ENCODE measurements at places on chromosomes 4 and X.

GRCh38 chr4:127623797-127624083 lies 9.0 kb upstream of the INTU start:
- peak; percentile 32 for DNase-seq

GRCh38 chrX:65451663-65452062 lies 82.9 kb downstream of the LAS1L start:
- no peak for DNase-seq

DNA sequence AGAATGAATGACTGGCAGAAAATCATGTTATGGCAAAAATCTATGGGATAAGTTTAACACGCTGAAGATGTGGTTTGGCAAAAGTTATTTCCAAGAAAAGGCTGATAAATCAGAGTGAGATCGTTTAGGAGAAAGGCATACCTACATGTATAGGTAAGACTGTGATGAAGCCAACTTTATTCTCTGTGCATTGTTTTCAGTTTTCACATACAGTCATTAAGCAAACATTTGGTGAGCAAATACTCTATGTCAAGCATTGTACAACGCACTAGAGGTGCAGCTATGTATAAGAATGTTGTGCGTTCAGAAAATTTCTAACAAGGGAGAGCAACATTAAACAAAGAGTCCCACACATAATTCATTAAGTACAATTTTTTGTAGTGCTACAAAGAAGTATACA lies 121.7 kb downstream of the TEX13A start:
- no peak for DNase-seq

DNA sequence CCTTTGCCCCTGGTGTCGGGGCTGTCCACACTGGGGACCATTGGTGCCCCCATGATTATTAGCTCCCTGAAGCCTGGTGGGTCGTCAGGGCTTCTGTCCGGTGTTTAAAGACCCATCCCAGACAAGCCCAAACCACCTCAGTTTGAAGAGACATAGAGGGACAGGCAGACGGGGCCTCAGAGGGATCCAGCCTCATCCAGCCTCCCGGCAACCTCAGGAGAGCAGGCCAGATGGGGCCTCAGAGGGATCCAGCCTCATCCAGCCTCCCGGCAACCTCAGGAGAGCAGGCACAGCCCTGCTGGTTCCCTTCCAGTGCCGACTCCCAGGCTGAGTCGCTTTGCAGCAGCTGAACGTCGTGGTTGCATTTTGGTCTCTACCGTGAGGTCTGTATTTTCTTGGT lies 32.1 kb downstream of the PIGG start:
- DNase-seq: no peak

DNA sequence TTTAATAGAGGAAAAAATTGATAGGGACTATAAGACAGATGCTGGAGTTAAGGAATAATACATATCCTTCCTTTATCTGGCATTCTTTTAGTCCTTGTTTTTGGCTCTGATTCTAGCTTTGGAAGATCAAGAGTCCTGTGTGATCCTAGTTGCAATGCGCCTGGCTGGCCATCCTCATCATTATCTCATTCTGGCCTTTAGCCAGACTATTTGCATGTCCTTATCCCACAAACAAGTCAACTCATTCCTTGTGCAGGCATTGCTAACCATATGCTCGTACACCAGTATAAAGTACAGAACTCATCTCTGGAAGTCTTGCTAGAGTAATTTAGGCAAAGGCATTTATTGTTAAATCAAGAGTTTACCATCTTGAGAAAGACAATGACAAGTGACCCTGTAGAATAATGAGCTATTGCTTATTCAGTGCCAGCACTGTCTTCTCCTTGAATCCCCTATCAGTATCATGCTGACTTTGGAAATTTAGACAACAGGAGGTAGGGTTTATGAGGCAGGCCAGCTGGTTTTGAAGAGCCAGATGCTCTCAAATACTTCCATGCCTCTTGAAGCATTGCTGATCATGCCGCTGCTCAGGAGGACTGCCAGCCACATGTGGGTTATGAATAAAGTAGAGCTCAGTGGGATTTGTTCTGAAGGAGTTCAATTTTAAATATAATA lies 1730.3 kb upstream of the TENM3 start:
- DNase-seq: no peak

DNA sequence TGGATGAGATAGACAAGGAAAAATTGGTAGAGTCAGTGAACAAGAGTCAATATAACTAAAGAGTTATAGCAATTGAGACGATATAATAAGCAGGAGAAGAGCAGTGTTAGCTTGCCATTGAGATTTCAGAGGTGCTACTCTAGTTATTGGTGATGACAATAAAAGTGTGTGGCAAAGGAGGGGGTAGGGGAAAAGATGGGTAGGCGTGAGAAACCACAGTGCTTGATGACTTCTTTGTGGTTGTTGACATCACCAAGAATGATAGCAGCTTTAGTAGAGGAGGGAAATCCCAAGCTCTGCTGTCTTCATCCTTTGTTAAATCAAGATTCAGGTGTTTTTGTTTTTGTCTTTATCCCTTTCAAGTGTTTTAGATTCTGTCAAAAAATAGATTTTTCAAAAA lies 179.9 kb upstream of the PPP3CA start:
- DNase-seq: no peak

DNA sequence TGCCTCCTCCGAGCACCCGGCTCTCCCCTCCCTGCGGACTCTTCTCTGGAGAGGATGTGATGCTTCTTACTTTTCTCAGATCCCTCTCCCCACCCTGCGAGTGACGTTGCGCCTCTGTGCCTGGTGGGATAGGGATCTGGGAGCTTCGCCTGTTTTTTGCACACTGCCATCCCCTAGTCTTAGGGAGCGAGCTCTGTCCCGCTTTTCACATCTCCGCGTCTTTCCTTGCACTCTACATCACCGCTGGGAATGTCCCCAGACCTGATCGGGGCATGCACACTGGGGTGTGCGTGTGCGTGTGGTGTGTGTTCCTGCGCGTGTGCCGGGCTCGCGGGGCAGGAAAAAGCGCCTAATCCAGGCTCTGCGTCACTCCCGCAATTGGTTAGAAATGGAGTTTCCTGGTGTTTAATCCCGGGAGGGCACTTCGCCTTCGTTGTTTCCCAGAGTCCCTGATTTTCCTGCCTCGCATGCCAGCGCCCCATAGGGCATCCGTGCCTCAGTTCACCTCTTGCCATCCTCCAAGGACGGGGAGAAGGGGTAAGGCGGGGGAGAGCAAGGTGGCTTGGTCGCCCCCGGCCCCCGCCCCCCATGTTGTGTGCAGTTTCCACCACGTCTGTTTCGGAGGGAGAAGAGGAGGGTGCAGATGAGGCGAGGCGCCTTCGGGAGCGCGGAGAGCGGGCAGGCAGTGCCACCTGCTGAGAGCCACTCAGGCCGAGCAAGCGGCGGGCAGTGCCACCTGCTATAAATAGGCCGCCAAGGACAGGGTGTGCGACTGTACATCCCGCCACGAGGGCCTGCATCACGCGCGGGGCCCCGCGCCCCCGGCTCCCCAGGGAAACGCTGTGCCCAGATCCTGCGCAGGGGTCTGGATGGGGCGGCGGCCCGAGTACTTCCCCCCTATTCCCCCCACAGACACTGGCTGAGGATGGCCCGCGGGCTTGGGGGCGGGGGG lies 759 bp upstream of the TBC1D1 start:
- DNase-seq: no peak

GRCh38 chr4:183540410-183541009 lies 35.7 kb downstream of the ING2 start:
- DNase-seq: no peak

DNA sequence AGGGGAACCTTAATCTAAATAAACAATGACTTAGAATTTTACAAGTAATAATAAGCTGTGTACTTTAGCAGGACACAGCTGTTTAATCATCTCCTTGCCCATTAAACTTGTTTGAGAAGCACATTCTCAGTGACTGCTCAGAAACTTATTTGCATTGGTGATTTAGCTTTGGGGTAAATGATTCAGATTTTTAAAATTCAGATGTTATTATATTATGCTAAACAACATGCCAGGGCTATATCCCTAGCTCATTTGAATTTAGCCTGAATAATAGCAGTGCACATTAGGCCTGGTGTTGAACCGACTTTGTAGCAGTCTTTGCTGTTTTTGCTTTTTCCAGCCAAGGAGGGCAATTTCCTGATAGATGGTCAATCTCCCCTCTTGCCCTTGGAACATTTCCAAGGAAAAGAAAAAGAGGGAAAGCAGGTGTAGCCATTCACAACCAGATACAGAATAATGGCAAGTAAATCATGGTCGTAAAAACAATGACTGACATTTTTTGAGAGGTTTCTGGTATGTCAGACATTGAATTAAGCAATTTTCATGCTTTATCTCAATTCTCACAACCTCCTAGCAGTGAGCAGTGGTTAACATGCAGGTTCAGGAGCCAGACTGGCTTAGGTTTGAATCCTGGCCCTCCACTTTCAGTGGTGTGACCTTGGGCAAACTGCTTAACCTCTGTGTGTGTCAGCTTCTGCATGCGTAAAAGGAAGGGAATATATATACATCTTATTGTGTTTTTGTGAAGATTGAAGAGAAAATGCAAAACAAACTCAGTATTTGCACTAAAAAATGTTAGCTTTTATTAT lies 16.8 kb downstream of the ARHGEF38 start:
- no peak for DNase-seq

- DNase-seq: no peak
Measured at GRCh38 chr4:119313237-119313636, 8.7 kb downstream of the FABP2 start.

DNA sequence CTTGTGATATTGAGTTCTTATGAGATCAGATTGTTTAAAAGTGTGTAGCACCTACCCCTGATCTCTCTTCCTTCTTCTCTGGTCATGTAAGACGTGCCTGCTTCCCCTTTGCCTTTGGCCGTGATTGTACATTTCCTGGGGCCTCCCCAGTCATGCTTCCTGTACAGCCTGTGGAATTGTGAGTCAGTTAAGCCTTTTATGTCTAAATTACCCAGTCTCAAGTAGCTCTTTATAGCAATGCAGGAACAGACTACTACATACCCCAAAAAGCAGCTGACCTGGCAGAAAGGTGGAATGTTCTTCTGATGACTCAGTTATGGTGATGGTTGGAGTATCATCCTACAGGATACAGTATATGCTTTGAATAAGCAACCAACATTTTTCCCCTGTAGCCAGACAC lies 11.4 kb upstream of the MCUB start:
- DNase-seq: peak; percentile 85
